Stimulated activated CD8-positive, alpha-beta memory T cell treated with anti-CD3 and anti-CD28 coated beads, Interleukin-4, amount 100 ng/mL, for 4 hours (primary cell): ENCODE measurements at places on chromosomes 12 and 14.
A peak's percentile ranks its signal among the peaks of the same experiment; 100 is the strongest.

GRCh38 chr12:119728444-119728745, 60.5 kb downstream of the PRKAB1 start:
- DNase-seq = no peak

DNA sequence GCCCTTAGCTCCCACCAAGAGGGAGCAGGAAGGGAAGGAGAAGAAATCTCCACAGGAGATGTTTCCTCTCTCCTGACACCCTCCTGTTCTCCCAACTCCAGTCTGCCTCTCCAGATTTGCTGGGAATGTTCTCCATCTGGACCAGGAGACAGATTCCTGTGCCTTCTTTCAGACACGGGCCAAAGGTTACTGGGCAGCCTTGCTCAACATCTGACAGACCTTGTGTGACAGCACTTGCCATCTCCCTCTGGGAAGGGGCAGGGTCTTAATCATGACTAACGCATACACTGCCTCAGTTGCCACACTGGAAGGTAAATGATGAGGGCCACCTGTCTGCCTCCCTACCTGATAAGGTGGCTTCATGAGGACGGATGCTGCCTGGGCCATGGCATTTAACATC, 2.5 kb upstream of the TTC7B start:
- DNase-seq = no peak

DNA sequence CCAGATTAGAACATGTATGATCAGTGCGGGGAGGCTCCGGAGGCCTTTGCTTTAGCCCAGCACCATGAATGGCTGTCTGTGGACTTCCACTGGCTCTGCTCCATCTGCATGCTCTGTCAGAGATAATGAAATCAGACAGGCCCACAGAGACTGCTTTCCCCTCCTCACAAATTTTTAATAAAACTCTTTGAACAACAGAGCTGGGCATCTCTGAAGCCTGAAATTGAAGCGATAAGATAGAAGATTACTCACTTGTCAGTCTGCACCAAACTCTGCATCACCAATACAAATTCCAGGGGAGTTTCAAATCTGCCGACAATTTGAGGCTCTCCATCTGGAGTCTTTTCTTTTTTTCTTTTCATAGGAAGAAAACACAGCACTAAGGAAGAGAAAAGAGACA, 110.0 kb downstream of the DYRK2 start:
- DNase-seq = no peak

DNA sequence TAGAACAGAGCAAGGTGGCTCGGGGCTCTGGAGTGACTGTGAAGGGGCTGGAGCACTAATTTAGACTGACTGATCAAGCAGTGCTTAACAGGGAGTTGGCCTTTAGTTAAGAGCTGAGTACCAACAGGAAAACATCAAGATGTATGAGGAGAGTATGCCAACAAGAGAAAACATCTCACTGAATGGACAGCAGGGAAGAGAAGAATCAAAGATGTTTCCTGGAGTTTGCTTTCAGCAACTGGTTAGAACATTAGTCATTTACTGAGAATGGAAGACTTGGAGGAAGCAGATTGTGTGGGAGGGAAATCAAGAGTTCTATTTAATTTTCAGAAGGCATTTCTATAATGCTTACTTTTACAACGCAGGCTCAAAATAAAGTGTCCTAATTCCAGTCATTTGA, 259.3 kb downstream of the ADAMTS20 start:
- DNase-seq = no peak

GRCh38 chr14:24289649-24290280, 9.8 kb downstream of the DHRS1 start:
- DNase-seq = no peak

- DNase-seq = no peak
These were observed 109.8 kb downstream of the SMOC1 start for GRCh38 chr14:69988979-69989378.

- no peak for DNase-seq
These were observed 30.1 kb upstream of the CAND1 start for GRCh38 chr12:67239061-67239460.

- no peak for DNase-seq
These were observed 30.0 kb downstream of the SLC38A2 start for GRCh38 chr12:46342562-46343033.

DNA sequence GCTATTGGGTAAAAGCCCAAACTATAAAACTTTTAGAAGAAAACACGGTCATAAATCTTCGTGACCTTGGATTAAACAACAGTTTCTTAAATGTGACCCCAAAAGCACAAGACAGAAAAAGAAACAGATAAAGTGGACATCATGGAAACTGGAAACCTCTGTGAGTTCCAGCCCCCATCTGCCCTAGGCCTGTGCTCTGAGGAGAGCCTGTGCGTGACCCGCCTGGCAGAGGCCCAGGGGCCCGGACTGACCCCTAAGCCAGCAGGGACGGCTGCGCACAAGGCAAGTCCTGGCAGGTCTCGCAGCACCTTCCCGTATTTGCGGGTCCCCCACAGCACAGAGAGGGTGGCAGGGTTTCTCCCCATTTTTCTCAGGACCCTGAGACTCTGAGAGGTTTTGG, 76.0 kb downstream of the CHGA start:
- DNase-seq = no peak

DNA sequence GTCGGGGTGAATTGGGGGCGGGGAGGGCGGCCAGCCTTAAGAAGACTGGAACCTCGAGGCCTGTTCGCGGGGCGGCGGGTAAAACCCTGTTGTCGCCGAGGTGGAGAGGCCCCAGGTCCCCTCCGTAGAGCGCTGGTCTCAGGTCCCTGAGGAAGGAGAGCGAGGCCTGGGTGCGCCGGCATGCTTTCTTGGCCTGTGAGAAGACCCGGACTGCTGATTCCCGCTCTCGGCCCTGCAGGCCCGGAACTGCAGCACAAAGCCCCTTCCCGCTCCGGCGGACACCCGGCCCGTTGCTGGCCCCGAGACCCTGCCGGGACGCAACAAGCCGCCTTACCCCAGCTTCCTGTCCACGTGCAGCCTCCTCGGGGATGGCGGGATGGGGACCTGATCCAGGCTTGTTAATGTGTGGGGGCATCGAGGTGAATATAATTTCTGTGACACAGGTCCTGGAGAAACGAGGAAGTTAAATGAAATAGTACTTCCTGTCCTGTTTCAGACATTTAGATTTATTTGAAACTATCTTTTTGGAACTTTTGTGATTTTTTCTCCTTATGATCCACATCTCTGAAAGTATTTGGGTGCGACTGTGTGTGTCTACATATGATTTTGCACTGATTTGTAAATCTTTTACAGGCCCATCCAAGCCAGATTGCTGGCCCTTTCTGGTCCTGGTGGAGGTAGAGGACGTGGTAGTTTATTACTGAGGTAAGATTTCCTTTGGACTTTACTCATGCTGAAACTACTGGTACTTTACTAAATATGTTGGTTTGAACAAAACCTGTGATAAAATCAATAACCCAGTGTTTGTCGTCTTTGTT, 600 bp downstream of the PNN start:
- peak; percentile 2 for DNase-seq

- no peak for DNase-seq
These were observed 60.1 kb upstream of the RFX4 start for GRCh38 chr12:106522708-106523107.

GRCh38 chr14:104686624-104687517, 2.5 kb upstream of the INF2 start:
- no peak for DNase-seq

DNA sequence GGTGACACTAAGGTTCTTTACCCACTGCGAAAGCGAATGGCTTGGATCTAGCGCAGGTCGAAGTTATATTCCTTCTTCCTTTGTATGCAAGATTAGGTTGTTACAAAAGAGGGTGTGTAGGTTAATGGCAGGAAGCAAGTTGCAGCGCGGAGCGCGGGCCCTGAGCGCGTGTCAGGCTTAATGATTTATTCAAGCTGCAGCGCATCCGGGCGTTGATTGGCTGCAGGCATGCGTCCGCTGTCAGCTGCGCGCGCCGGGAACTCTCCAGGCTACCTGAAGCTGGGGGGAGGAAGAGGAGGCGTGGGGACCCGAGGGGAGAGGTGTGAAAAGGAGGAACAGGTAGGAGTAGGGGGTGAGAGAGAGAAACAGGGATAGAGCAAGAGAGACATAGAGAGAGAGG, 7.4 kb downstream of the ASCL1 start:
- DNase-seq = no peak

DNA sequence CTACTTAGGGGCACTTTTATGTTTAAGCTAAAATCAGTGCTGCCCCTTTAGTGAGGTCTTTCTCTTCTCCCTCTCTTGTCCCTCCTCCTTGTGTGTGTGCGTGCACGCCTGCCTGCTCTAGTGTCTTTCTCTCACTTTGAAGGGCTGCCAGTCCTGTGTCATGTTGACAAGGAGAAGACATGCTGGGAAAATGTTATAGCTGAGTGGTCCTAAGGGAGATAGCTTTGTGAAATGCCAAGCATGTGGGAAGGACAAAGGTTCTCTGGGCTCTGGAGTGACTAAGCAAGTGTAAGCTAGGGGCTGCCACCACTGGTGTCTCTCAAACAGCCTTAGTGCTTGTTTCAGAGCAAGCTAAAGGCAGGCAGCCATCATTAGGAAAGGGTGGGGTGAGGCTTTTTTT, 108.4 kb downstream of the EMP1 start:
- no peak for DNase-seq

GRCh38 chr12:108419949-108420348, 80.8 kb upstream of the CMKLR1 start:
- no peak for DNase-seq

DNA sequence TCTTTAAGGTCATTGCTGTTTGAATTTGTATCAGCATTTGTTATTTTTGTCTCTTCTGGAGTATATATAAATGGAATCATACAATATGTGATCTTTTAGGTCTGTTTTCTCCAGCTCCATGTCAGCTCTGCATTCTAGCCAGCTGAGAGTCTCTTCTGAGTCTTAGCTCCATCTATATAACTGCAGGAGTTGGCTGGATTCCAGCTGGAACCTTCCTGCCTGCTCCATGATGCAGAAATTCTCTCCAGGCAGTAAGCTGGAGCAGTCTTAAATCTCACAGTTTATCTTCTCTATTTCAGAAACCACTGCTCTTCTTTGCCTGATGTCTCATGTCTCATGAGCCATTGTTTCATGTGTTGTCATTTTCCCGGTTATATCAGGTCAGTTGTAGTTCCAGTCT, 827.6 kb downstream of the NRXN3 start:
- no peak for DNase-seq
